ENCODE measurements at places on chromosomes 13 and 19. TPM values are rescaled to one million over a fixed set of nuclear protein-coding genes. Genes with fewer than 3 reads are reported as not detected.
A peak's percentile ranks its signal among the peaks of the same experiment; 100 is the strongest.

DNA sequence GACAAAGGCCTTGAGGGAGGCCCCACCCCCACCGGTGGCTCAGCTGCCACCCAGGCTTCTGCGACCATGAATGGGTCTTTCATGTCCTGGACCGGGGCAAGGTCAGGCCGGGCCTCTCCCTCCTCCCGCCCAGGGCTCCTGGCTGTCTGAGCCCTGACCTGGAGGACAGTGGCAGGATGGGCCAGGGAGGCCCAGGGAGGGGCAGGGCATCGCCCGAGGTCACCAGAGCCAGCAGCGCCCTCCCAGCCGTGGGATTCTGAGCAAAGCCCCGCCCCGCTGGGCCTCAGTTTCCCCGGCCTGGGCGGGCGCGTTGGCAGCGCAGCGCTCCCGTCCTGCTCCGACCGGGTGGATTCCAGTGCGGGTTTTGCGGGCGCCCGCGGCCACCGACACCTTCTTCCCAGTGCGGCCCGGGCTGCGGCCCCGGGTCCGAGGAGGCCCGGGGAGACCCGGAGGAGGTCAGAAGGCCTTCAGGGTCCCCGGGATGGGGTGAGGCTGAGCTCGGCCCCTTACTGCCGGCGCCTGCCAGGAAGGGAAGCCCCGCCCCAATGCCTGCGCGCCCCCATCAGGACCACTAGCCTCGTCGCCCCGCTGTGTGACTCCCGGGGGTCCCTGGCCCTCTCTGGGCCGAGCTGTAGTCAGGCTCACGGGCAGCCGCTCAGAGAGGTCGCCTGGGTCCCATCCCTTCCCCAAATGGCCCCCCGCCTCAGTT lies 24.6 kb upstream of the SEMA6B start:
- peak; percentile 33 for DNase-seq

DNA sequence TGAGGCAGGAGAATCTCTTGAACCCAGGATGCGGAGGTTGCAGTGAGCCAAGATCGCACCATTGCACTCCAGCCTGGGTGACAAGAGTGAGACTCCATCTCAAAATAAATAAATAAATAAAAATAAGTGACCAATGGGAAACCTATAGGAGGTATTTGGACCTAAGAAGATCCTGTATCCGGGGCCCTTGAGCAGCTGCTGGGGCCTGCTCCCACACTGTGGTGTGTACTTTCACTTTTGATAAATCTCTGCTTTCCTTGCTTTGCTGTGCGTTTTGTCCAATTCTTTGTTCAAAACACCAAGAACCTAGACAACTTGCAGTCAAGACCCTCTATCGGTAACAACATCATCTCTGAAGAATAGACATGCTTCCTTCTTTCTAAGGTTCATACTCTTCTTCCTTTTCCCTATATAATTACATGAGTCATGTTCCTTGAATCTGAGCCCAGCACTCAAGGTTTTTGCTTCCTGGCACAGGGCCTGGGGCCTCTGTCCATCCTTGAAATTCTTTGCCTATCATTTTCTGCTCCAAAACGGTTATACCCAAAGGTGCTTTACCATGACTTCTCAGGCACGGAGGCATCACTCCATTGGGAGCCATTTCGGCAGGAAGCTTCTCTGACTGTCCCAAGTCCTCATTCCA lies 14.2 kb upstream of the PNMA8C start:
- DNase-seq, result no peak

DNA sequence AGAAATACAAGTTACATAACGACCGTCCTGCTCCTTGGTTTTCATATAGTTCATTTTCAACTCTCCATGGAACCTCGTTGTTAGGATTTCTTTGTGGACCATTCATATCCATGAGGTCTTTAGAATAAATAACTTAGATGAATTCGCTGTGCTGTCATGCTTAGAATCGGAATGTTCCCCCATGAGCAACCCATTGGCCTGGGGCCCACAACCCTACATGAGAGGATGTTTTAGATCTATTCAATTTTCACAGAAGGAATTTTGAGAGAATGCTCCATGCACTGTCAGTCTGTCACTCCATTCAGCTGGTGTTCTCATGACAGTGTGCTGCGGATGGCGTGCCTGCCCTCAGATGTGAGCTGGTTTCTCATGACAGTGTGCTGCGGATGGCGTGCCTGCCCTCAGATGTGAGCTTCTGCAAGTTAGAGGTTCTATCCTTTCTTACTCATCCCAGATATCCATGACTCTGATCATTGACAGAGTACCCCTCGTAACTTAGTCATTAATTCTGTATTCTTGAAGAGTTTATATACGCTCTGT lies 1193.1 kb downstream of the EFNB2 start:
- no peak for DNase-seq

GRCh38 chr19:16232568-16232967 lies 34.9 kb downstream of the AP1M1 start:
- DNase-seq, result no peak

DNA sequence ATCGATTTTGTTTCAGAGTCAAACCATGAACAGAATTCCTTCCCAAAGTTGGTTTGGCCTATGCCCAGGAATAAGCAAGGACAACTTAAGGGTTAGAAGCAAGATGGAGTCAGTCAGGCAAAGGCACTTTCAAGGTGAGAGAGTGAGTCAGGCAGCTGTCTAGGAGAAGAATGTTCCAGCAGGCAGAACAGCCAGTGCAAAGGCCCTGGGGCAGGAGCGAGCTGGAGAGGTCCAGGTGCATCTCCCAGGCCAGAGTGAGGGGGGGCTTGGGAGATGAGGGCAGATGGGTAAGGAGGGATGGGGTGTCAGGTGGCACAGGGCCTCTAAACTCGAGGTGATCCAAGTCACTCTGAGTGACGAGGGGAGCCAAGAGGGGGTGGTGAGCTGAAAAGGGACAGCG lies 9.2 kb upstream of the GRWD1 start:
- DNase-seq, result no peak

DNA sequence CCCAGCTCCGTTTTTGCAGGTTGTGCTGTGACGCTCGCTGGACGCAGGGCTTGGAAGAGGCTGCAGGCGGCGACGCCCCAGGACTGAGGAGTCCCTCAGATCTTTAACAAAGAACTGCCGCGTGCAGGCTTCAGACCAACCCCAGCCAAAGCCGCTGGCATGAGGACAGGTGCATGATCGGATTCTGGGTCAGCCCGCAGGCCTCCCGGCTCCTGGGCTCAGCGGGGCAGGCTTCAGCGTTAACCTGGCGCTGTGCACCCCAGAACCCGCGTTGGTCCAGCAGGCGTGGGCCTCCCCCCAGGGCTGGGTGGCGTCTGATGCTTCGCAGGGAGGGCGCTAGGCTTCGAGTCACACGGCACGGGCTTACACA lies 920 bp upstream of the TIMM13 start:
- DNase-seq, result no peak

GRCh38 chr13:94154367-94154766 lies 325.1 kb downstream of the DCT start:
- DNase-seq, result no peak

- no peak for DNase-seq
These were observed 17.4 kb upstream of the ZNF429 start for GRCh38 chr19:21487969-21488368.

DNA sequence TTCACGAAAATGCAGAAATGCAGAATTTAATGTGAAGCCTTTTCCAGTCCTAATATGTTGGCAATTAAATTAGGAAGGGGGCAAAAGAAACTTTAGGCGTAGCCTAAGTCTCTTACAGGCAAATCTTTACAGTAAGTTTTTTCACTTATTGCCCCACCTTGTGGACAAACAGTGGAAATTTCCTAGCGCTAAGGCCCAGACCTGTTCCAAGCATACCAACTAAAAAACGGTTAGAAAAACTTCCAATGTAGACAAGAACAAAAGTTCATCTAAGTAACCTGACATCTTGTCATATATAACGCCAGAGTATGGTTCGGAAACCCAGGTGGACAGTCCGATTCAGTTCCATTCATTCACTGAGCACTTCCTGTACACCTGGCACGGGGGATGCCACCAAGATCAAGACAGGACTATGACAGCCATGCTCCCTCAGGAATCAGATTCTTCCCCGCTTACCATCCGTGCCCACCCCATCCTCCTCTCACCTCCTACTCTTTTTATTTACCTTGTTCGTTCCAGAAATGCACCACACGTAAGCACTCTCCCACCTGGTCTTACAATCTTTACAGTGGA lies 4.9 kb downstream of the ZAR1L start:
- peak; percentile 48 for DNase-seq

GRCh38 chr19:14021474-14021873 lies 6.5 kb upstream of the RLN3 start:
- DNase-seq, result no peak

DNA sequence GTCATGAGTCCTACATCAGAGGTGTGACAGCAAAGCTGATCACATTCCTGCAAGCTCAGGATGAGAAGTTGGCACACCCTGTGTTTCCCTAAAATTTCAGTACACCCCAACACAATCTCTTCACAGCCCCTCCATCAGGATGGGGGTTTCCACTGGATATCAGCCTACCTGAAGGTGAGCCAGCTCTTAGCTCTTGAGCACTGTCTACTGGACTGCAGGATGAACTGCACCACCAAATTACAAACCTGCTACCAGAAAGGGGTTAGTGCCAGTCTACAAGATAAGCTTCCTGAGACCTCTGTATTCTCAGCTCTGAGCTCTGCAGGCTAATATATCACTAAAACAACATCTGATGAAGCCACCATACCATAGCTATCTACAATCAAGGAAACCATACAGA lies 1616.2 kb upstream of the SPRY2 start:
- DNase-seq, result no peak

RASAL3 gene
- 104 TPM for total RNA-seq

DNA sequence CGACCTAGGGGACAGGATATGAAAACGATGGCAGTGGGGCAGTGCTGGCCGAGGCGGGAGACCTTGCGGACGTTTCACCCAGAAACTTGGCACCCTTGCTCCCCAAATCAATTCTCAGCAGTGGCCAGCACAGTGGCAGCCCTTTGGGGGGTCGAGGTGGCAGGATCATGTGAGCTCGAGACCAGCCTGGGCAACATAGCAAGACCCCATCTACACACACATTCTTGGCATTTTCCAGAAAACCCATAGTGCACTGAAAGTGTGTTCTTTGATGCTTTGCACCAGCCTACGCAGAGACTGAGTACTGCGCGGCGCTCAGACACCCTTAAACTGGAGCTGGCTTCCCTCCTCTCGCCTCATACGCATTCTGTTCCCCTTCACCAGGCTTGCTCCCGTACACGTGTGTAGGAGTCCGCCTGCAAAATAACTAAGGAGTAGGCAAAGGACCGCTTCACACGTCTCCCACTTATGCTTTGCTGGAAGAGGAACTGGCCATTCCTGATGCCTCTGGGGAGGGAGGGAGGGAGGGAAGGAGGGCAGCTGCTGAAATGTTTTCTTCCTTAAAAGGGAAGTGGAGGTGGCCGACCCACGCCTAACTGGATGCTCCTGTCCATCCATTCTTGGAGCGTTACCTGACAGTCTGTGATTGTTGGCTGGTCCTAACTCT lies 23.5 kb upstream of the MIER2 start:
- no peak for DNase-seq

GRCh38 chr13:99657848-99658260 lies 156.6 kb downstream of the TM9SF2 start:
- no peak for DNase-seq

- DNase-seq, result no peak
These were observed 314.7 kb downstream of the UQCRFS1 start for GRCh38 chr19:28898249-28898648.

GRCh38 chr13:85282876-85283275 lies 516.3 kb downstream of the SLITRK6 start:
- no peak for DNase-seq

- no peak for DNase-seq
These were observed 13.1 kb downstream of the IGFL3 start for GRCh38 chr19:46111376-46111775.

GRCh38 chr13:50422181-50423148 lies 407.2 kb downstream of the KCNRG start:
- DNase-seq, result no peak

- no peak for DNase-seq
These were observed 818.9 kb downstream of the OLFM4 start for GRCh38 chr13:53847502-53847901.

ESD gene
- 99.9 TPM for total RNA-seq

GRCh38 chr13:33466262-33466661 lies 180.7 kb upstream of the STARD13 start:
- no peak for DNase-seq

ZNF606 gene
- total RNA-seq, result 13.6 TPM

DNA sequence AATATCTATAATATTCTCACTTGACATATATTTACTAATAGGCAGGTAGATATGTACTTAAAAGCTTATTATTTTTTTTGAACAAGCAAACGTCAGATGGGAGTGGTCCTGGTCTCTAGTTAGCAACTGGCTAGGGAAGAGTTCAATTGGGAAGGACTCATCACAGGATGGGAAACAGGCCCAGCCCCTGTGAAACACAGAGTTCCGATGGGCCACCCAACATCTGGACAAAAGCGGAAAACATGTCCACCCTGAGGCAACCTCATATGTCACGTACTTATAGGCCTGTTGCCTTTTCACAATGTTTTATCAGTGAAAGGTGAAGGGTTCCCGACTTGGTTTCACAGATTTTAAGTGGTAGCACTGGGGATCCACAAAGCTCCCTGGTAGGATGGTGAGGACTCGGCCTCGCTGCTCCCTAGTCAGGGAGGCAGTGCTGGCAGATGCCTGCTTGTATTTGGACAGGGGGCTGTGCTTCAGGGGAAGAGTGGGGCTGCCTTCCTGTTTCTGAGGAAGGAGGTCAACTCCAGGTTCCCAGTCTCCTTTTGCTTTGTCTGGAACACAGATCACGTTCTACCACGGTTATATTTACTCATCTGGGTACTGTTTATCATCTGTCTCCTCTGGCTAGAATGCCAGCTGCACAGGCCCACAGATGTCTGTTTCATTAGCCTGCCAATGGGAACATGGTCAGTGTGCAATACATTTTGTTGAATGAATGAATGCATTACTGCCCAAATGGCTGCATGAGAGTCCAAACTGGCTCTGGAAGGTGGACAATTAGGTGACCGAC lies 49.4 kb upstream of the SLC15A1 start:
- no peak for DNase-seq

- no peak for DNase-seq
These were observed 566 bp downstream of the HMG20B start for GRCh38 chr19:3573162-3573857.

GRCh38 chr19:34269081-34269480 lies 14.7 kb downstream of the GARRE1 start:
- no peak for DNase-seq

CAPS gene
- total RNA-seq, result 11.4 TPM

RNF17 gene
- total RNA-seq, result not detected

DNA sequence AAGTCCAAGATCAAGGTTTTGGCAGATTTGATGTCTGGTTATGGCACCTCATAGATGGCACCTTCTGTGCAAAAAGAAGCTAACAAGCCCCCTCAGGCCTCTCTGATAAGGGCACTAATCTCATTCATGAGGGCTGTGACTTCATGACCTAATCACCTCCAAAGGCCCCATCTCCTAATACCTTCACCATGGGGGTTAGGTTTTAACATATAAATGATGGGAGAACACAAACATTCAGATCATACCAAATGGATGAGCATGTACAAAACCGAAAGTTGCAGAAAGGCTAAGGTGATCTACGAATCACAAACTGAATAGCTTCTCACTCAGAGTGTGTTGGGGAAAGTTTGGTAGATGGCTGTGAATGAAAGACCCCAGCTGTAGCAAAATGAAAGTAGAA lies 217.4 kb downstream of the TBC1D4 start:
- no peak for DNase-seq

Data from activated CD8-positive, alpha-beta T cell treated with anti-CD3 and anti-CD28 coated beads, Interleukin-2, amount 10 ng/mL, durations not matched to agents 7 days and 5 days (primary cell).